ENCODE measurements at places on chromosomes 5 and 9.
A peak's percentile ranks its signal among the peaks of the same experiment; 100 is the strongest.

GRCh38 chr5:80656425-80656824, 1.6 kb upstream of the DHFR start:
- no peak for DNase-seq

DNA sequence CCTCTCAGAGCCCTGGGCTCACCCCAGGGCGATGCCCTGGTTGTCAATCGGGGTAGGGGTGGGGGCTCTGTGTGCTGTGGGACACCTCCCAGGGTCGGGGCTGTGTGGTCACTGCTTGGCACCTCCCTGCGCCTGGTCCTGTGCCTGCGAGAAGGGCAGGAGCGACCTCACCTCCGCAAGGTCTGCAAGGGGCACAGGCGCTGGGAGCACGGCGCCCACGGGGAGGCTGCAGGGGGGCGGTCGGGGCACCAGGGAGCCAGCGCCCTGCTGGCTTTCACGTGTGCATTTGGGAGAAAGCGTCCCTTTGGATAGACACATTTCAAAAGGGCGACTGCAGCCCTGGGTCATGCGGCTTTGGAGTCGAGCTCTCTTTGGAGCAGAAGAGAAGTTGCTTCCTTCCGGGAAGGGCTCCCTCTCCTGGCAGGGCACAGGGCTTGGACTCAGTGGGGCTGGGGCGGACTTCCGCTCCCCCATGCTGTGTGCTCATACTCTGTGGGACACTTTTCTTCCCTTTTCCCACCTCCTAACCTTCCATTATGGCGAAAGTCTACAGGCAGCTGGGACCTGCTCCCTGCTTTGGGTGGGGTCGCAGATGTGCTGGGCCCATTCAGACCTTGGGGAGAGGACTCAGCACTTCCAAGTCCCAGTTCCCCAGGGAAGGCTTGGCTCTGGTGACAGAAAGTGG, 52.9 kb upstream of the SLC28A3 start:
- no peak for DNase-seq

GRCh38 chr5:138974227-138975063, 99.3 kb upstream of the LRRTM2 start:
- no peak for DNase-seq

GRCh38 chr5:79837761-79838551, 148.3 kb downstream of the CMYA5 start:
- peak; percentile 40 for DNase-seq

GRCh38 chr5:25006237-25006636, 361.5 kb upstream of the CDH10 start:
- DNase-seq, result no peak

DNA sequence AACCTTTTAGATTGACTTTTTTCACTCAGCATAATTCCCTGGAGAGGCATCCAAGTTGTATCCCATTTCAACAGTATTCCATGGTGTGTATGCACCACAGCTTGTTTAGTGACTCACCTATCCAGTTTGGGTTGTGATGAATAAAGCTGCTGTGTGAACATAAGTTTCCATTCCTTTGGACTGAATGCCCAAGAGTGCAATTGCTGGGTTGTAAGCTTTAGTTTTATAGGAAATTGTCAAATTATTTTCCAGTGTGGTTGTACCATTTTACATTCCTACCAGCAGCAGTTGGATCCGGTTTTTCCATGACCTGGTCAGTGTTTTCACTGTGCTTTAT, 60.9 kb upstream of the TMED7 start:
- DNase-seq, result peak; percentile 34

- no peak for DNase-seq
Measured at GRCh38 chr5:1983401-1983800, 100.7 kb upstream of the IRX4 start.

- DNase-seq, result no peak
Measured at GRCh38 chr9:114757984-114758383, 47.9 kb downstream of the TNFSF15 start.

Measured in skeletal muscle cell (primary cell).